Sciatic nerve (tissue), 2 donors: ENCODE measurements at places on chromosomes 5 and 9. TPM values are rescaled to one million over a fixed set of nuclear protein-coding genes. Genes with fewer than 3 reads are reported as not detected.

DNA sequence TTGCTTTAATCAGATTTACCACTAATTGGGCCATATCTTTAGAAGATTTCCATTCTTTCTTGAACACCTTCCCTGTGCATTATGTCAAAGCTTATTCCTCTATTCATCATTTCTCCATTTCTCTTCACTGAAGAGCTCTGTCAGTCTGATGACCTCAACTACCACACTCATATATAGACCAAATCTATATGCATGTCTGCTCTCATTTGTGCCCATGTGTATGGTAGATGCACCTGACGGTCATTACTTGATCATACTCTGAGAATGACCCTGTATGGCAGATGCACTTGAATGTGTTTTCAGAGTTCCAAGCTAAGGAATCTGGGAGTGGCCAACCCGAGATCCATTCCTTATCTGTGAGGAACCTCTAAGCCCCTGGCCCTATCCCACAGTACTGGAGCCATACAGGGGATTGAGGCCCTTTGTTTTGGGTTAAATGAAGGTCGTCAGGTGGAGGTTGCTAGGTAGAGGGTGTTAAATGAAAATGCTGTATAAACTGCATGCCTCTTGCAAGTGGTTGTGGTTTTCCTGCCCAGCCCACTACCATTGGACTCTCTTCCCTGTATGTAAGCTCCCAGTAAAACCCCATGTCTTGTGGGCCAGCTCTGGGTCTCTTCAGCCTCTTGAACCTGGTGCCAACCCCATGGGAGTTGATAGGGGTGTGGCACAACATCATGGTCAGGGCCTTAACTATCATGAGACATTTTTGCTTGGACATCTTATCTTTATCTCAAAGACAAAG, 229.5 kb downstream of the KIAA0825 start:
- no peak for DNase-seq

GRCh38 chr9:107883496-107884124, 394.0 kb upstream of the KLF4 start:
- no peak for DNase-seq

DNA sequence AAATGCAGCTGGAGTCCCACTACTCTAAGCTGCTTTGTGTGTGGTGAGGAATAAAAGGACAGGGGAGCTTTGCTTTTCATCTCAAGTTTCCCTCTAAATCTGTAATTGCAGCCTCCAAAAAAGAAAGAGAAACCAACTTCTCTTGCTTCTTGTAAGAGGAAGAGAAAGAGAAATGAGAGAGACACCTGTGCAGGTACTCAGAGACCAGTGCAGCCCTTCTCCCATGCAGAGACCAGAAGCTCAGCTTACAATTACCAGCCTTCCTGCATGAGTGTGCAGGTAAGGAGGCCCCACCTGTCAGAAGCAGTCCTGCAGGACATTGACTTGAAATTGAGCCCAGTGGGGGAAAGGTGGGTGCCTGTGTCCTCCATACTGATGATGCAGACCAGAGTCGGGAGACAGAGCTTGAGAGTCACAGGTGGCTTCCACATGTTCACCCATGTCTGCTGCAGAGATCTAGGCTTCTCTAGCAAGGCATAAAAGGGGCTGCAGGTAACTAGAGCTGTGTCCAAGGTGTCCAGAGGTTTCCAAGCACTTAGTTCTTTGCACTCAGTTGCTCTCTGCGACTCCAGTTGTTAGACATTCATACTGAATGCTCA, 15.3 kb upstream of the MED10 start:
- no peak for DNase-seq

GRCh38 chr9:71604197-71605063, 163.9 kb downstream of the CEMIP2 start:
- DNase-seq = peak; percentile 84

- no peak for DNase-seq
Measured at GRCh38 chr9:87567001-87567400, 69.3 kb downstream of the DAPK1 start.

GRCh38 chr9:7961076-7961475, 161.5 kb upstream of the DMAC1 start:
- no peak for DNase-seq

DNA sequence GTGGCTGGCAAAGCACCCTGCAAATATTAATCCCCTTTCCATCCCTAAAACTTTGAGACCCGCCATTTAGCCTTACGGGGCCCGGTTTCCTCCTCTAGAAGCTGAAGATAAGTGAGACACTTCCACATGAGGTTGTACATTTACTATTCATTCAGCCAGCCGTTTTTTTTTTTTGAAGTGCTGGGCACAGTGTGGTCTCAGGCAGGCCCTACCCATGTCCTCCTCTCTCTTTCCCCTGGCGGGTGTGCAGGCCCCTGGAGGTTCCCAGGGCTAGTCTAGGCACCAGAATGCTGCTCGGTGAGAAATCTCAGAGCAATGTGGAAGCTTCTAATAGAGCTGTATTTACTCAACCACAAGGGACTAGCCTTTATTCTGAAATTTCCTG, 107.4 kb upstream of the LARP1 start:
- no peak for DNase-seq

DNA sequence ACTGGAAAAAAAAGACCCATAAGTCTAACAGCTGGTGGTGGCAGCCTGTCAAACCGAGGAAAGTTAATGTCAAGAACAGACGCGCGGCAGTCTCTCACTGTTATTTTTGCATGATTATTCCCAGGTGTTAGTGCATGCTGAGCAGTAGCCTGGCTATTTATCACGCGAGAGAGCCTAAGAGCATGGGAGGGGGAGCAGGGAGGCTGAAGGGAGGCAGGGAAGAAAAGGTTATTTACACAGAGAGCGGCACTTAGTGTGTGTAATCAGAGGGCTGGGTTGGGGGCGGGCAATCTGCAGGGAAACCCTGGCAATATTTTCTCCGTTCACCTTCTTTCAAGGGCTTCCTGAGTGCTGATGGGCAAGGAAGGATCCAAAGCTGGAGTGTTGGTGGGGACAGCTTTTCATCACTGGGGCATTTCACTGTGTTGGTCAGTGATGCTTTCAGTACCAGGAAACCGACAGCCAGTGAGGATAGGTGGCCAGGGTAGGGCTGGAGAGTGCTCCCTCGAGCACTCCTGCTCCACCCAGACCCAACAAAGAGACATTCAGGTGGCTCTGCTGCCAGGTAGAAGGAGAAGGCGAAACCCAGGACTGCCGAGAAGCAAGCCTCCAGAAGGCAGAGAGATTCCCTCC, 39.6 kb downstream of the ZNF608 start:
- no peak for DNase-seq

DNA sequence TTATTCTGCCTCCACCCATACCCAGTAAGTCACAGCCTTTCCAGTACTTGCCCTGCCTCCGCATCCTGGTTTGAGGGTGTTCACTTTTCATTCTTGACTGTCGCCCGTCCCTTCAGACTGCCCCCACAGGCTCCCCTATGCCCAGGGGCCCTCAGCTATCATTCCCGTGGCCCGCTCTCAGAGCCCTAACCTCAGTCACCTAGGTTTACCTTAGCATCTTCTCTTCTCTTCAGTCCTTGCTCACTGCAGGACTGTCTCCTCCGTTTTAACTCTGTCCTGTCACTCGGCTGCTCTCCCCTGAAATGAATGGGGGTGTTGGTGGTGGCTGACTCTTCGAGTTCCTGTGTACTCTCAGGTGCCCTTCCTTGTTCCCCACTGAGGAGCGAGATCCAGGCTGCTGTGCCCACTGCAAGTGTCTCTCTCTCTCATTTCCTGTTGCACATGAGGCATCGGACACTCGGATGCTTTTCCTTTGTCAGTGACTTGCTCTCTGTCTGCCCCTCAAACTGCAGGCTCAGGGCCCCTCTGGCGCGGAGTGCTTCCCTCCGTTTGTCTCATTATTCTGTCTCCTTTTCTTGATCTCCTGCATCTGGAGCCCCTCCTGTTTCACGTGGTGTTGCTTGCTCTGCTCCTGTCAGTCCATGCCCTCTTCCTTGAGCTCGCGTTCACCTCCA, 89.8 kb downstream of the CACNA1B start:
- peak; percentile 13 for DNase-seq

The EIF4E1B gene
- not detected for total RNA-seq

The SLC22A4 gene
- 5.7 TPM for total RNA-seq

The CRHBP gene
- total RNA-seq = 1.4 TPM

The UGCG gene
- total RNA-seq = 69.0 TPM
